ENCODE measurements at places on chromosomes 1 and 21.

GRCh38 chr1:193602705-193603104 is 416.3 kb upstream of the B3GALT2 start:
- no peak for DNase-seq

DNA sequence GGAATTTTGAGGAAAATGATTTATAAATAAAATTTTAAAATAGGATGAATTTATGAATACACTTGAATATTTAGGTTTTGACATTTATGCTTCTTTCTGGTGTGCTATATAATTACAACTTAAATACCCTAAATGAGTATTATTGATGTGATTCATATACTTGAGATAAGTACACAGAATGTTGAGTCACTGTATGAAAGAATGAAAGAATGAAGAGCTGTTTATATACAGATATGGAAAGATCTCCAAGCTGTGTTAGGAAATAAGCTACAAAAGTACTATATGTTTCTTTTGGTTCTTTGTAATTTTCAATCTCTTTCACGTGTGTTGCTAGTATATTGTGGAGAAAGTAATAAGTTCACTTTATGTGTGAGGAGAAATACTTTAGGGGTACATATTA is 147.2 kb downstream of the RASAL2 start:
- no peak for DNase-seq

- no peak for DNase-seq
Observed at GRCh38 chr1:167297222-167298214, 76.8 kb downstream of the POU2F1 start.

DNA sequence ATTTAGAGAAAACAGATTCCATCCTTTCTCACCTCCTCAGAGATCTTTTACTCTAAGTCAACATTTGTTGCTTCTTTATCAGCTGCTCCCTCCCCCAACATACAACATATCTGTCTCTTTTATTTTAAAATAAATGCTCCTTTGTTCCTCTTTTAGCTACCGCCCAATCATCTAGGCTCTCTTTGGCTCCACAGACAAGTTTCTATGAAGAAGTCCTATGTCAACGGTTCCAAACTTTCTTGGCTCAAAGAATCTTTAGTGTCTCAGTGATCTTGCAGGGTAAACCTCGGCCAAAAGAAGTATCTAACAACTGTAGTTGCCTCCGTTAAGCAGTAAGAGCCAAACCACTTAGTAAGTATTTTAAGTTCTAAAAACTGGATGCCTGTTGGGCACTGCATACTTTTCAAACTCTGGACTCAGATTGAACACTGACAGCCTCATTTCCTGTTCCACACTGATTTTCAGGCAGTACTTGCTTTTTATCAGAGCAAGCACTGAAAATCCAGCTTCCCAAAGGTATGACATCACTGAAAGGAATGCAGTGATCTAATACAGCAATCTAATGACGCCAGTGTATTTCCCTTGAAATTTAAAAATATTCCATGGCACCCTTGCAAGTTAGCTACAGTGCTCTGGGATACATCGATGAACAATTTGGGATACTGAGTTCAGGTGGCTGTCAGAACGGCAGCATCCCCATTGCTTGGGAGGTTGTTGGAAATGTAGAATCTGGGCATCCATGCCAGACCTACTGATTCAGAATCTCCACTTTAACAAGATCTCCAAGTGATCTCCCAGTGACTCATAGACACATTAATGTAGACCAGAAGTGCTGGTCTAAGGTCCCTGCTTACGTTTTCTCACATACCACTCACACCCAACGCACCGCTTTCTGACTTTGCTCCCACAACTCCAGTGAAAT is 26.8 kb downstream of the EGLN1 start:
- DNase-seq = no peak

DNA sequence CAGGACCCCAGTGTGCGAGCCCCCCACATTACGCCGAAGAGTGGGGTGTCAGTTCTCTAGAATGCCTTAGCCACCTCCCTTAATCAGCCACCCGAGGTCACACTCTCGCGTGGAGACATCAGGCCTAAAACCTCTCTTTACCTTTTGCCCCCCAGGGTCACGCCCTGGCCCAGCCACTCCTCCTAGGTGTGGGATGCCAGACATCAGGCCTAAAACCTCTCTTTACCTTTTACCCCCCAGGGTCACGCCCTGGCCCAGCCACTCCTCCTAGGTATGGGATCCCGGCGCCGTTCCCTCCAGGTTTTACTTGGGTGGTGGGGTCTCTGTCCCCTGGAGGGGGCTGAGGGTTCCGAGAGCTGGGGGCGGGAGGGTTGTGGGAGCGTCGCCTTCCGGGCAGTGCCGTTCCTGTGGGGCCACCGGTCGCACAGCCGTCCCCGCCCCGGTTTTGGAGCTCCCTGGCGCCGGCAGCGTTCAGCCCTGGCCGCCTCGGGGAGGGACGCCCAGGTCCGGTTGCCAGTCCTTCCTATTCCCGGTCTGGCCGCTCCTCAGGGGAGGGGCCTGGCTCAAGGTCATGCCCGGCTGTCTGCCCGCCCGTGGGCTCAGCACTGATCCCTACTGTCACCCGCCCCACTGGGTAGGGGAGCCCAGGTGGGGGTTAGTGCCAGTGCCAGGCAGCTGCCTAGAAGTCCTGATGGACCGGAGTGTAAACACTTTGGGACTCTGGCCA is 882 bp downstream of the VPS13D start:
- no peak for DNase-seq

DNA sequence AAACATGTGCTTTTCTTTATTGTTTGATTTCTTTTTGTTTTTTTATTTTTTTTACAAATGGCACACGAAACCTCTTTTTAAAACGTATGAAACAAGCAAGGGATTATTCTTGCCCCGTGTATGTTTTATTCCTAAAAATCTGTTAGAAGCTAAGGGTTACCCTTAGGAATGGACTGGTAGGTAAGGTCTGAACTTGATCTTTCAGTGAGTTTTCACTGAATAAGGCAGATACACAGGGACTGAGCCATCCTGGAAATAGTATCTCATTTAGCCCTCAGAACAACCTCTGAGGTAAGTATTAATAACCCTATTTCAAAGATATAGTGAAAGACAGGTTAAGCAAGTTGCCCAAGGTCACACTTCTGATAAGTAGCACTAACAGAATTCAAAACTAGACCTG is 6.0 kb downstream of the CD53 start:
- no peak for DNase-seq

DNA sequence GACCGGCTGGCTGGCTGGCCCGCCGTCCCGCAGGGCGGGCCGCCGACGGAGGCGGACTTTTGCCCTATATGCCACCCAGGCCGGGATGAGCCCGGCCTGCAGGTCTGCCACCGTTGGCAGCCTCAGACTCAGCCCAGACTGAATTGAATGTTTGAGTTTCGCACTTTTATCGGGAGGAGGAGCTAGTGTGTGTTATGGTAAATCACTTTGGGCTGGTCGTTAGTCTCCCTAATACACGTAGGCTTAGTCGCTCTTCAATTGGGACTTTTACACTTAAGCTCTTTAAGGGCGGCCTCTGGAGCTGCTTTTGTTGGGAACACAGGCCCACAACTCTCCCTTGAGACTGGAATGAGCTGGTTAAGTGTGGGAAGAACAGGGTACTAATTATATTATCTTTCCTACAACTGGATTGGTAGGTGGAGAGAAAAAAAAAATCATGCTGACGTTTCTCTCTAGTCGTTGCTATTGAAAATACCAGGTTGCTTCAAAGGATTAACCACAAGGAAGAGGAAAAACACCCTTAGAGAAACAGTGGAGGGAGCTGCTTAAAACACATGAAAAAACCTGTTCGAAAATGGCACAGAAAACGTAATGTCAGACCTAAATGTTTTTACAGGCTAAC is 1.4 kb upstream of the IRF2BP2 start:
- DNase-seq = peak; percentile 86

DNA sequence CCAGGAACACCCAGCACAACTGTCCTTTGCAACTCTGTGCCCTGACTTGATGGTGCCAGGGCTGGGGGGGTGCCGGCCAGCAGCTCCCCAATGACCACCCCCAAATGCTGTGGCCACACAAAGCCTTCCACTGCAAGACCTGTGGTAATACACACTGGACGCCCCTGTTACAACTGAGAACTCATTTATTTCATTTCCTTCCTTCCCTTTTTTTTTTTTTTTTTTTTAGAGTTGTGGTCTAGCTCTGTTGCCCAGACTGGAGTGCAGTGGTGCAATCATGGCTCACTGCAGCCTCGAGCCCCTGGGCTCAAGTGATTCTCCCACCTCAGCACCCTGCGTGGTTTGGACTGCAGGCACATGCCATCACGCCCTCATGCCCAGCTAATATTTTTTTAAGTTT is 25.2 kb downstream of the TP73 start:
- DNase-seq = no peak

DNA sequence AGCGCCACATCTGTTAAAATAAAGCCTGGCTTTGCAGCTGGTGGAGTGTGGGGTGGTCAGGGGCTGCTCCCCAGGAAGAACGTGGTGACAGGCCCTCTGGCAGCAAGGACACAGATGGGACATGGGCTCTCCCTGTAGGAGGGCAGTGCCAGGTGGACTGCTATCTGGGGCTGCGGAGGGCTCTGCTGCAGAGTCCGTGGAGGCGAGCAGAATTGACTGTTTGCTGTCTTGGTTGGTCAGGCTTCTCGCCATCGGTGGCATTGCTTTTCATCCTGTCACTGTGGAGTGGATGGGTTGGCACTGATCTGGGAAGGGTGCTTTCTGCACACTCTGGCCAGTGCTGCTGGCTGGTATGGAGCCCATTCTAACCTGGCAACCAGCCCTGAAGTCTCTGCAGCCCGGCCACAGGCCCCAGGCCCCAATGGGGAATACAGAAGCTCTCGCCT is 103.0 kb downstream of the LAMC2 start:
- no peak for DNase-seq

- DNase-seq = no peak
Observed at GRCh38 chr1:16256478-16256877, 19.5 kb upstream of the CPLANE2 start.

DNA sequence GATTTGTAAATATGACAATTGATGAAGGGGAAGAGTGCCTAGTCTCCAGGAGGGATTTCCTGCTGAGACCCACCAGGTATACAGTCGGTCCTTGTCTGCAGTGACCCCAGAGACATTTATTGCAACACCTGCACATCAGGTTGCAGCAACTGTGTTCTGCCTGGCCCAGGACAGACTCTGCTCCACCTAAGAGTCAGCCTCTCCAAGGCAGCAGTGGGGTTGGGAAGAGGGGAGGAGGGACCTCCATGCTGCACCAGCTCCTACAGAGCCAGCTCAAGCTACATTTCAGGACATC is 120.4 kb upstream of the IRF2BP2 start:
- DNase-seq = no peak

DNA sequence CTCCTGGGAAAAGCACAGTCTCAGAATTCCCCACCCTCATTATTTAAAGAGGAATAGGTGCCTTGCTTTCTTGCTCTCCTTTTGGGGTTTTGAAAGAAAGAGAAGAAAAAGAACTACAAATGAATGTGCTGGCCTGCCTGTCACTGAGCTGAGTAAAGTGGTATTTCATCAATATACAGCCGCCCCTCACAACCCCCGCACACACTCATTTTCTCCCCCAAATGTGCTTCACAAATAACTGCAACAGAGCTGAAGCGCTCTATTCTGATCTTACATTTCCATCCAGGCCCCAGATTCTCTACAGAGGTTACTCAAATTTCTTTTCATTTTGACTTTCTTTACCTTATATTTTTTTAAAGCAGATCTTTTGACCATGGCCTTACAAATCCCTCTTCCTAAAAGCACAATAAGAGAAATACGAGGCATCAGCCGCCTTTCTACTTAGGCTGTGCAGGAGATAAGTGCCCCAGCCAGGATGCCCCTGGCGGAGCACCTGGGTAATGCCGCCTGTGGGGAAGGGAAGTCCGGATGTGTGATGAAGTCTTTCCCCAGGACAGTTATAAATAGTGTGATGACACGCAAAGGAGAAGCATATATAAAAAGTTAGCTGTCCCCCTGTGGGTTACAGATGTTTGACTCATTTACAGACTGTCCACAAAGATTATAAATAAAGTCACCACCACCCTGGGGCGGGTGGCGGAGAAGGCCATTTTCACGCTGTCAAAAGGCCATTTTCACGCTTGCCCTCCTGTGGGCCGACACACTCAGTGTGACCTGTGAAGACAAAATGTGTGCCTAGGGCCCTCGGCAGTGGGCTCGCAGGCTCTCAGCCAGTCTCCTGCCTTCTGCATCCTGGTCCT is 6.5 kb downstream of the KCNN3 start:
- no peak for DNase-seq

- no peak for DNase-seq
Observed at GRCh38 chr21:41932576-41933312, 21.1 kb downstream of the C2CD2 start.

GRCh38 chr21:26776310-26777021 is 68.7 kb downstream of the ADAMTS1 start:
- DNase-seq = no peak

DNA sequence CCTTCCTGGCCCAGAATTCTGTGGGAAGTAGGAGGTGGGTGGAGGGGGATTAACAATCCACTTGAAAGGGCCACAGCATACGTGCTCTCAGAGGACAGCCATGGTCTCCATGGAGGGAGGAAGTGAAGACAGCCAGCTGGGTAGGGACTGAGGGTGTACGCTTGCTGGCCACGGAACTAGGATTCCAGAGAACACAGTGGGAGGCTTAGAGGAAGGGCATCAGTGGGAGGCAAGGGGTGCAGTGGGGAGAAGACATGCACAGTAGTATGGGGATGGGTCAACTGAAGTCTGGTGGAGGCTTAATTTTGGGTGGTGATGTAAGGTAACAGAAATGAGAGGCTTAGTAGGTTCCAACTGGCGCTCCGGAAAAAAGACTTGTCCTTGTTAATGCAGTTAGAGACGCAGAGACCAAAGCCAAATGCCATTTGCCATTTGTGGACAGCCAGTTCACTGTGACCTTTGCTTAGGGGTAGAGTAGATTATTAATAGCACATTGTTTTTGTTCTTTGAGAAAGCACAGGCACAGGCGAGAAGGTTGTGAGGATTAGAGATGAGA is 103.0 kb downstream of the ZSCAN20 start:
- no peak for DNase-seq

- peak; percentile 50 for DNase-seq
Observed at GRCh38 chr1:150548632-150549495, at the start of gene ADAMTSL4. TSS of gene ADAMTSL4 (plus strand) at chr1:150549408. CDS start at chr1:150552289, 2,881 bp downstream.

GRCh38 chr1:200710166-200710565 is 28.5 kb upstream of the CAMSAP2 start:
- DNase-seq = no peak

DNA sequence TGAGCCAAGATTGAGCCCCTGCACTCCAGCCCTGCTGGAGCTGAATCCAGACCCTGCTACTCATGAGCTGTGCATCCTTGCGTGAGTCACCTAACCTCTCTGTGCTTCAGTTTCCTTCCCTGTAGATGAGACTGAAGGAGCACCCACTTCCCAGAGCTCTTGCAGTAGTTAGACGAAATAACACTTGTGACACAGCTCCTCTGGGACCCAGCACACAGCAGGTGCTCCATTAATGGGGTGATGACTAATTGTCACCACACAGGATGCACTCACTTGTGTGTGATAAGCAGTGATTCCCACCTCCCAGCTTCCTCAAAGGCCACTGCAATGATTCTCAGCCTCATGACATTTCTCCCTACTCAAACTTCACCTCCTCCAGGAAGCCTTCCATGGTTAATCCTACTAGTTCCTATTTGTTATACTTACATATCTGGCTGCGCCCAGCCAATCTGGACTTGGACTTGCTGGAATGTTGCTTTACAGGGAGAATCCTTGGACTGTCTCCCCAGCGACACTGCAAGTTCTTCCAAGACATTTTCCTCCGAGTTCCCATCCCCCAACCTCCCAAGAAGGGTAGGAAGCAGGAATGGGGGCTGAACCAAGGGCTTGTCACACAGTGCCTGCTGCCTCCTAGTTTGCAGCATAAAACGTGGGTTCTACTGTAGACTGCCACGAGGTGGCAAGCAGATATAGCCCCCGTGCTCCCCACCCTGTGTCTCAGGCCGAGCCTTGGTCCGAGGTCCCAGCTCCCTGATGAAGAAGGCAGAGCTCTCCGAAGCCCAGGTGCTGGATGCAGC is 17.2 kb downstream of the DRAXIN start:
- DNase-seq = no peak

Data from left kidney (tissue), 8 donors.